AG04450 (cell line): ENCODE measurements at places on chromosomes 3 and 15. TPM values are rescaled to one million over a fixed set of nuclear protein-coding genes. Genes with fewer than 3 reads are reported as not detected.
A peak's percentile ranks its signal among the peaks of the same experiment; 100 is the strongest.

Gene DAZL
- polyA plus RNA-seq: not detected in 2 replicates

- DNase-seq: no peak
Observed at GRCh38 chr3:65288776-65289175, 601.0 kb upstream of the ADAMTS9 start.

- no peak for DNase-seq
Observed at GRCh38 chr3:61896251-61896650, 334.9 kb downstream of the PTPRG start.

Gene GOLGA8T
- not detected in 2 replicates for polyA plus RNA-seq

DNA sequence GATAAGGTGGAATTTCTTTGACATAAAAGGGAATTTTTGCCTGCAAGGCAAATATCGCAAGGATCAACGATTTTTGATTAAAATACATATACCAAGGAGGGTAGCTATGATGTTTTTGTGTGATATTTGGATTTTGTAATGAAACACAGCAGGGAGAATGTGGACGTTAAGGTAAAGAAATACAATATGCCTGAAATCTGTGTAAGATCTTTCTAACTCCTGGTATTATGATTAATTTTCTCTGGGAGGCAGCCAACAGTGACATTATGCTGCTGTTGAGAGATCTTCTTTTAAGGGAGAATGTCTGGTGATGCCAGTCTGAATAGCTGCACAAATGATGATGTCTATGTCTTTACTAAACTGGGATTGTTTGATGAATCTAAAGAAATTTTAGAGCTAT lies 972.2 kb downstream of the SQOR start:
- no peak for DNase-seq

- no peak for DNase-seq
Observed at GRCh38 chr15:87961851-87962420, 294.6 kb downstream of the NTRK3 start.

Gene SAMMSON
- polyA plus RNA-seq: not detected in 2 replicates

DNA sequence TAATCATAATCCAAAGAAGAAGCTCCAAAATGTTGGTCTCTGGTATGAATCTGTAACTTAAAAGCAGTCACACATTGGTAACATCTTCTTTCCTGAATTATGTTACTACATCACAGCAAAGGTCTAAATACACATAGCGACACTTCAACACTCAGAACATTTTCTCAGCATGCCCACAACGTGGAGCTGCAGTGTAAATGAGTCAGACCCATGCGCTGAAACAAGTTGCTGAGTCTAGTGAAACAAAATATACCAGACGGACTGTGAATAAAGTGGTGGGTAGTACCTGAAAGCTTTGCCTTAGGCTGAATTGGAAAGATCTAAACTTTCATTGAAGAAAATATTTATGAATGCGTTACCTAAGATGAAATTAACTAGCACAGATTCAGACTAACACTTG lies 33.2 kb upstream of the GOLGA8B start:
- no peak for DNase-seq

DNA sequence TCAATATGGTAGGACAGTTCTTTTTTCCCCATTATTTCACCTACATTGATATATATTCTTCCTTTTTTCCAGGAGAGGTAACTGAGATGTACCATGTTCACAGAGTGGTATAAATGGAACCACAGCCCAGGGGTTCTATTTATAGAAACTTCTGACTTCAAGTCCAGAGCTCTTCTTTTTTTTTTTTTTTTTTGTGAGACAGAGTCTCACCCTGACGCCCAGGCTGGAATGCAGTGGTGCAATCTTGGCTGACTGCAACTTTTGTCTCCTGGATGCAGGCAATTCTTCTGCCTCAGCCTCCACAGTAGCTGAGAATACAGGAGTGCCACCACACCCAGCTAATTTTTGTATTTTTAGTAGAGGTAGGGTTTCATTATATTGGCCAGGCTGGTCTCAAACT lies 267.1 kb upstream of the TPRG1 start:
- DNase-seq: no peak

Gene CPN2
- not detected in 2 replicates for polyA plus RNA-seq

Gene GABPB1
- 24.8 and 29.9 TPM in 2 replicates for polyA plus RNA-seq

Gene AMT
- polyA plus RNA-seq: 5.5 and 7.0 TPM in 2 replicates

GRCh38 chr15:44207643-44208042 lies 12.6 kb upstream of the FRMD5 start:
- DNase-seq: peak; percentile 57

GRCh38 chr3:188749010-188749617 lies 422.7 kb upstream of the TPRG1 start:
- DNase-seq: no peak

DNA sequence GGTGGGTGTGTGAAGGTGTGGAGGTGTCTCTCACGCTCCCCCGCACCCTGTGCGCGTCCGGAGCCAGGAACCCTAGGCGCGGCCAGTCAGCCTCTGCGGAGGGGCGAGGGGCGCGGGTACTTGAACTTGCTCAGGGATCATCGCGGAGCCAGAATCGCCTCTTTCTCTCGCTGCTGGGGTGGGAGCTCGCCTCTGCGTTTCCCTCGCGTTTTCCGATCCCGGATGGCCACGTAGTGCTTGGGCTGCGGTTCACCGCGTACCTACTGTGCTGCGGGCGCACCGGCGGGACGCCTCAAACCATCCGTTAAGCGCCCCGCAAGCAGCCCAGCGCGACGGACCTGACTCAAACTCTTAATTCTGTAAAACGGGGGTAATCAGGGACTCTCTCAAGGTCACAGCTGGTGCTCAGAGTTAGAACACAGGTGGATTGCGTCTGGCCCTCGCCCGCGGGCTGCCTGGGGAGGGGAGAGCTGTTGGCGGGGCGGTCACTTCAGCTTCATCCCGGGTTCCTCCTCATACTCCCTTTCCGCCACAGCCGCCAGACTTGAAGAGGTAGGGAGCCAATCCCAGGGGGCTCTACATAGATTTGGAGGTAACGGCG lies 686 bp downstream of the MYRIP start:
- DNase-seq: no peak

Gene OPA1
- 42.8 and 52.1 TPM in 2 replicates for polyA plus RNA-seq

DNA sequence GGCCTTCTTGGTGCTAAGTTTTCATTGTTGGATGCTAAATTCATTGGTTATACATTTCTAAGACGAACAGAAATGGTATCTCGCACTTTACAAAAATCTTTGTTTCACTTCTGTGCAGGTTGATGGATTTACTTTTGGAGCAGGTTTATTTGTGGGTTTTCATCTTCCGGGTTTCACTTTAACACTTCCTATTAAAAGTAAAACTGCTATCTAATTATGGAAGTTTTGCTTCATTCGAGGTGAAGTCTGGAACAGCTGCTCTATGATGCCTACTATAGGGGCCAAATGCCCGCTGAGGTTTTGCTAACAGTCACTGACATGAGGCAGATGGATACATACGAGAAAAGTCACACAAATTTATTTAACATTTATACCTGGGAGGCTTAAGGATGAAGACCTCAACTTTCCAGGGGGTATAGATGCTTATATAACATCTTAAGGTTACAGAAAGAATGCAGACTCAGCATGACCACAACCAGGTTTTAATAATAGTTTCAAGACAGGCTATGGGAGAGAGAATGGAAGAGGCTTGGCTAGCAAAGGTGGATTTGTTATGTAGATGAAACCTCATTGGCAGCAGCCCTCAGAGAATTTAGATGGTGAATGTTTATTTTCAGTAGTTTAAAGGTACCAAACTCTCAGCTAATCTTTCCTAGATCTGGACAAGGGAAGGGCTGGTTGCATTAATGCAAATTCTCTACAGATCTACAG lies 54.2 kb downstream of the OSTN start:
- no peak for DNase-seq

GRCh38 chr3:128936341-128936740 lies 56.9 kb downstream of the ACAD9 start:
- DNase-seq: no peak

- DNase-seq: no peak
Observed at GRCh38 chr3:50342813-50343633, 2.4 kb upstream of the RASSF1 start.

DNA sequence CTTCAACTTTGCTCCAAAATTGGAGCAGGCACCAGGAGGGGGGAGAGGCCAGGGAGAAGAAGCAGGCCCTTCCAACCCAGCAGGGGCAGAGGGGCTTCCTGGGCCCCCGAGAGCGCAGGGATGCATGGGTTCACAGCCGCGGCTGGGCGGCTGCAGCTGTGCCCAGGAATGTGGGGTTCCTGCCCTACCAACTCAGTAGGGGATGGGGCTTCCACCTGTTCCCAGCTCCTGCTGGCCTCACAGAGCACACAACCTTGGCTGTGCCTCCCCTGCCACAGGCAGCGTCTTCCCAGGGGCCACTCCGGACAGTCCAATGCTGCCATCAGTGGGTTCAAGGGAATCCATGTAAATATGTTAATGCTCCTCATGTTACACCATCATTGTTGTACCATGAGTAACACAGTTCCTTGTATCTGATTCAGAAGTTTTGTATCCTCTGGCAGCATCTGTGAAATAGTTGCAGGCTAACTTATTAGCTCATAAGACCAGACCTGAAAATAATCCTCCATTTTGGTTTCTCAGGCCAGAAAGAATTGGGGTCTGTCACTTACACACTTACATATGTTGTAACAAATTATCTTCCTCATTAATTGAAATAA lies 12.1 kb upstream of the SIAH2 start:
- DNase-seq: peak; percentile 43

- no peak for DNase-seq
Observed at GRCh38 chr3:14823910-14824629, 5.3 kb downstream of the FGD5 start.

Gene COL8A1
- 101 and 147 TPM in 2 replicates for polyA plus RNA-seq

Gene ARRDC4
- 7.5 and 9.2 TPM in 2 replicates for polyA plus RNA-seq

DNA sequence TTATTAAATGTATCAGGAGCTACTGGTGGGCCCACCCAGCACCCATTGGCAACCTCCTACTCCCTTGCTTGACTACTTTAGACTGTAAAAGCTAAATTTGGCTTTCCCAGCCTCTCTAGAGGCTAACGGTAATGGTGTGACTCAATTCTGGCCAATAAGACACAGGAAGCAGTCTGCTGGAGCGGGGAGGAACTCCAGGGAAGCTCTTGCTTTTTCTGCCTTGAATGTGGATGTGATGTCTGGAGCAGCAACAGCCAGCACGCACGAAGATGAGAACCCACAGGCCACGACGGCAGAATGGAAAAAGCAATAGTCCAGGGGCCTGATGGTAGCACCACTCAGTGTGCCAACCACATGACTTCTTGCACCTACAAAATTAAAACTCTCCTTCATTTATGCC lies 39.9 kb downstream of the RAB6B start:
- DNase-seq: no peak

DNA sequence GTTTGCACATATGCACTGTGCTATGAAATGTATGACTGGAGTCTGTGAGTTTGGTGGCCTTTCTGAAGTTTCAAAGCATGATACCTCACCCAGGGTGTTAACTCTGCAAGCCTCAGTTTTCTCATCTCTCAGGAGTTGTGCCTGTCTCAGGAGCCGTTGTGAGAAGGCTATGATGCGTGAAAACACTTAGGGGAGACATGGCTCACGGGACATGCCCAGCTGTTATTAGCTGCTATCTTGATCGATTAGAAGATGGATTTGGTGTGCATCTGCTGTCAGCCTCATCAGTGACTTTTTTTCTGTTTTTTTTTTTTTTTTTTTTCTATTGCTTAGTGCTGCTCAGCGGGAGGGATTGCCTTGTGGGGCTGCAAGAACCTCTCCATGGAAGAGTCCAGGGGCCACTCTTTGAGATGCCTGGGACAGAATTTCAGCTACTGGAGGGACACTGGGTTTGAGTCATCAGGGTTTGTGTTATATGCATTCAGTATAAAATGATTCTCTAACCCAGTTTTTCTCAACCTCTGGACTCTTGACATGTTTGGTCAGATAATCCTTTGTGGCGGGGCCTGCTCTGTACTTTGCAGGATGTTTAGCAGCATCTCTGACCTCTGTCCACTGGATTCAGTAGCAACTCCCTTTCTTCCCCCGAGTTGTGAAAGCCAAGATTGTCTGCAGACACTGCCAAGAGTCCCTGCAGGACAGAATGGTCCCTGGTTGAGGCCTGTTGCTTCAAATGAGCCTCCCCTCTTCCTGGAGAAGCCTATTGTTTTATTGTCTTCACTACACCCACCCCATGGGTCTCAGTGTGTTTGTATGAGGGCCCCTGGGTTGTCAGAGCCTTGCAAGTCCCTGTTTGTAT lies 181.4 kb downstream of the CACNA2D3 start:
- no peak for DNase-seq

GRCh38 chr15:92958105-92958504 lies 58.0 kb downstream of the CHD2 start:
- no peak for DNase-seq

Gene FGF7
- polyA plus RNA-seq: 113 and 175 TPM in 2 replicates

GRCh38 chr15:70910958-70911357 lies 18.3 kb downstream of the LRRC49 start:
- DNase-seq: no peak

GRCh38 chr15:42848846-42849245 lies 71.7 kb downstream of the TTBK2 start:
- DNase-seq: no peak

- no peak for DNase-seq
Observed at GRCh38 chr3:108407886-108408285, 102.5 kb downstream of the MYH15 start.

Gene FBXO40
- not detected in 2 replicates for polyA plus RNA-seq

DNA sequence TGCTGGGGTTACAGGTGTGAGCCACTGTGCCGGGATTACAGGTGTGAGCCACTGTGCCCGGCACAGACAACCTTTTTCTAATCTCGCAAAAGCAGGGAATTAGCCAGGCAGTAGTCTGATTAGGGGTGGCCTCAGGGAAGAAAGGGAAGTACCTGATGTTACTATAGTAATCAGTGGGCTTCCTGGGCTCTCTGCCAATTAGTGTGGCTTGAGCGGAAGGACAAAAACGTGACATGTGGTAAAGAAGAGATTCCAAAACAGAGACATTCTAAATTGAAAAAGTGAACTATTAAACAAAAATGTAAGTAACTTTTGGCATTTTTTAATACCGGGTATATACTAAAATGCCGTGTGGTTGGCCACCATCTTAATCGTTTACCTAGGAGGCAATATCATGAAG lies 48.1 kb downstream of the CFAP20DC start:
- DNase-seq: no peak

- no peak for DNase-seq
Observed at GRCh38 chr3:65905771-65906170, 132.9 kb downstream of the MAGI1 start.

Gene CLDN1
- 9.6 and 9.8 TPM in 2 replicates for polyA plus RNA-seq

- no peak for DNase-seq
Observed at GRCh38 chr15:44038755-44039191, 156.3 kb downstream of the FRMD5 start.

Gene APBA2
- 18.9 and 27.9 TPM in 2 replicates for polyA plus RNA-seq

DNA sequence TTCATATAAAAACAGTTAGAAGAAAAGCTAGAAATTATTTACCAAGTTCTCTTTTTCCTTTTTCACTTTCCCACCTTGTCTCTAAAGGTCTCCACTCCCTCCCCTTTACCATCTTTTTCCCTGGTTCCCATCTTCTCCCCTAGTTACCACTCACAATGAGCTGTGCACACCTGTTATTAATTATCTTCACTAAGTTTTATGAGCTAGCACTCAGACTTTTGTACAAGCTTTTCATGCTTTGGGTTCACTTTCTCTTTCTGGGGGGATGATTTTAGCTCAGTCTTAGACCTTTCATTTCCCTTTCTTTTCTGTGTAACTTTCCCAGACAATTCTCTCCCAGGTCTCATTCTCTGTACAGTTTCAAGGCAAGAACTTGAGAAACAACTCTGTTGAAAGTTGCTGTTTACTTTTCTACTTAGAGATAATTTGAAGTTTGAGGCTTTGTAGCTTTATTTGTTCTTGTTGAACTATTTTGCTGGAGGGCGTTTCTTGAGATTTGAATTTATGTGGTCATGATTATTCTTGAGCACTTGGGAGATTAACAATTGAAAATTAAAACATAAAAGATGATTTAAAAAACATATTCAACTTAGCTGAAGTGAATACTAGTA lies 24.0 kb upstream of the AADAC start:
- no peak for DNase-seq

GRCh38 chr15:88648357-88649214 lies 9.8 kb downstream of the ISG20 start:
- DNase-seq: no peak
